ENCODE measurements at places on chromosomes 4 and X.

DNA sequence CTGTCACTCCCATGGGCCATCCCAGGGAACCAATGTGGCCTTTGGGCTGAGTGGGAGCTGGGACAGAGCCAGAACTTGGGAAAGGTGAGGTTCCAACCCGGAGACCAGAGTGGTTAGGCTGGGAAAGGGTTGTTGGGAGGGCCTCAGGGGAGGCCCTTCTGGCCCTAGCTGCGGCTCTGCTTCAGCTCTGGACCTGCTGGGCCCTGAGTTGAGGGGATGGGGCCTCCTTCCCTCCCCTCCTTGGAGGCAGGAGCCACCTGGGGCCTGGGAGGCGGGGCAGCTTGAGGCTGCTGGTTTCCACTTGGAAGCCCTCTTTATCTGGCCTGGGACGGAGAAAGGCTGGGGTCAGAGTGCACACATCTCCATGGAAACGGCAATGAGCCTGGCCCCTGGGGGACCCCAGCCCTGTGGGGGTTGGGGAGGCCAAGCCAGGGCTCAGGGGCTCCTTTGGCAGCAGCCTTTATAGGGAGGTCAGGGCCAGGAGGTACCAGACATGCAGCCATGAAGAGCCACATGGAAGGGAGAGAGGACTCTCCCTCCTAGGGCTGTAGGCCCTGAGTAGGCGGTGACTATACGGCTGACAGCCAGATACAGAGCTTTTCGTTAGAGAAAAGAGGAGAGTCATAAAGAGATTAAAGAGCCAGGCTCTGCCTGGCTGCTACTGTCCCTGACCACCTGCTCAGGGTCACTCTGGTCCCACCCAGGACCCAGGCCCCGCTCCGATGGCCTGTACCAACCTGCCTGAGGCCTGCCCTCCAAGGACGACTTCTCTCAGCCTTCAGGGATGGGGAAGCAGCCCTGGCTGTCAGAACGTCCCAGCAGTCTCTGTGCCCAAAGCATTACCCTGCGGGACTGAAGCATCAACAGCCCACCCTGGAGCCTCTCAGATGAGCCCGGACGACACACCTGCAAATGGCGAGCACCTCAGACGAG is 6.9 kb upstream of the NSD2 start:
- DNase-seq: no peak

- no peak for DNase-seq
These were observed 32.4 kb downstream of the PALLD start for GRCh38 chr4:168529257-168529656.

GRCh38 chr4:42411803-42412202 is 14.5 kb downstream of the SHISA3 start:
- no peak for DNase-seq

GRCh38 chr4:93775551-93775950 is 53.0 kb upstream of the ATOH1 start:
- no peak for DNase-seq

DNA sequence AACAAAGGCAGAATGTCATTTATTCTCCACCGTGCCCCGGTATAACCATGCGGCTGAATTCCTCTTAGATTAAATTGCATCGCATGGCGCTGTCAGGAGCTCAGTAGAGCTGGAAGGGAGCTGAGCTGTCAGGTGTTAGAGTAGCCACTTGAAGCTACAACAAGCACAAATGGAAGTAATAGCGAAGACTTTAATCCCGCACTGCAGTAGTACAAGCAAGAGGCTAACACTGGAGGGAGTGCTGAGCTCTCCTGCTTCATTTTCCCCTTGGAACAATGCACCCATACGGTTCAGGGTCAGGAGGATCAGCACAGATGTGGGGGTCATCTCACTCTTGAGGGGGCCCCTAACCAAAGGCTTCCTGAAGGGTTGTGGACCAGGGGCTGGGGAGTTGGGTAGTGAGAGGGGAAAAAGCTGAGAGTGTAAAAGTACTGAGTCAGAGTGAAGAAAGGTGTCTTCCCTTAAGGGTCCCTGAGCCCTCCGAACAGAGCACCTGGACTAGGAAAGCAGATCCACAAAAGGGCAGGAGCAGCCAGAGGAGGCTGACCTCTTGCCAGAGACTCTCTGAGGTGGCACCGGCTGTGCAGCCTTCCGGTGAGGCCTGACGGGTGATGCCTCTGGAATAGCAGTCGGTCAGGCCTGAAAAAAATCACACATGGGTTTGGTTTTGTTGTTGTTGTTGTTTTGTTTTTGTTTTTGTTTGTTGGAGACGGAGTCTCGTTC is 36.0 kb upstream of the CBR4 start:
- no peak for DNase-seq

DNA sequence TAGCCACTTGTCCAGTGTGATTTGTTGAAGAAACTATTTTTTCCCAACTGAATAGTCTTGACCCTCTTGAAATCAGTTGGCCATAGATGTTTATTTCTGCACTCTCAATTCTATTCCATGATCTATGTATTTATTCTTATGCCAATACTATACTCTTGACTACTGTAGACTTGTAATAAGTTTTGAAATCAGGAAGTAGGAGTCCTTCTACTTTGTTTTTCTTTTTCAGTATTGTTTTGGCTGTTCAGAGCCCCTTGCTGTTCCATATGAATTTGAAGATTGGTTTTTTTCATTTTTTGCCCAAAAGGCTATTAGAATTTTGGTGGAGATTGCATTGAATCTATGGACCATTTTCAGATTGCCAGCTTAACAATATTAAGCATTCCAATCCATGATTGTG is 10.2 kb downstream of the SAP30 start:
- no peak for DNase-seq

Measured in stimulated activated CD8-positive, alpha-beta memory T cell treated with anti-CD3 and anti-CD28 coated beads, Interleukin-7, amount 100 ng/mL, for 1 hour (primary cell).